SK-N-SH treated with all-trans-retinoic acid at 6 μM for 48 hours (cell line): ENCODE measurements at places on chromosomes 4 and X.

DNA sequence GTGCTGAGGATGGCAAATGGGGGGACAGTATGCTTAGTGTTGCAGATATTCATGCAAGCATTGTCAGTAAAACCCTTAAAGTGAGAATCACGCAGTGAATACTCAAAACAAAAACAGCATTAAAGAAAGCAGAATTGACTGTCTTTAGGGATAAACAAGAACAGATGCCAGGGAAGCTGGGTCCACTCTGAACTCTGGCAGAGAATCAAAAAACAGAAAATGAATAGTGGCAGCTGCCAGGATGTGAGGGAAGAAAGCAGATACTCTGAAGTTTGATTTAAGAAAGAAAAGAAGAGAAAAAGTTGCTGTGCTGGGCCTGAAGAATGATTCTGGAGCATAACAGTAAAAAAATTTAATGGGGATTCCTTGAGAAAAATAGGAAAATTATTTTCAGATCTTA, 131.5 kb downstream of the GABRA2 start:
- ATAC-seq, result no peak

DNA sequence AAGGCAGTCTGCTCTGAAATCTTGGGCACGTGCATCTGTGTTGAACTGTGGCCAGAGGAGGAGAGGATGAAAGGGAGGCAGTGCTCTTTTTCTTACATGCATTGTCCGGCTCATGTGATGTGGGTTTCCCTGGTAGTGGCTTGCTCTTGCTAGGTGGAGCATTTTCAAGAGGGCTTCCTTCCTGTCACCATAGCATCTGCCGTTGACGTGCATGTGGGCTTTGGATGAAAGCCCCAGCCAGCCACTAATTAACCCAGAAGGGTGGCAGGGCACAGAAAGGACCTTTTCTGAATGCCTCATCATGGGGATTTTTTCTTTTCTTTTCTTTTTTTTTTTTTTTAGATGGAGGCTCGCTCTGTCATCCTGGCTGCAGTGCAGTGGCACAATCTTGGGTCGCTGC, 121.3 kb downstream of the GPR143 start:
- no peak for ATAC-seq

DNA sequence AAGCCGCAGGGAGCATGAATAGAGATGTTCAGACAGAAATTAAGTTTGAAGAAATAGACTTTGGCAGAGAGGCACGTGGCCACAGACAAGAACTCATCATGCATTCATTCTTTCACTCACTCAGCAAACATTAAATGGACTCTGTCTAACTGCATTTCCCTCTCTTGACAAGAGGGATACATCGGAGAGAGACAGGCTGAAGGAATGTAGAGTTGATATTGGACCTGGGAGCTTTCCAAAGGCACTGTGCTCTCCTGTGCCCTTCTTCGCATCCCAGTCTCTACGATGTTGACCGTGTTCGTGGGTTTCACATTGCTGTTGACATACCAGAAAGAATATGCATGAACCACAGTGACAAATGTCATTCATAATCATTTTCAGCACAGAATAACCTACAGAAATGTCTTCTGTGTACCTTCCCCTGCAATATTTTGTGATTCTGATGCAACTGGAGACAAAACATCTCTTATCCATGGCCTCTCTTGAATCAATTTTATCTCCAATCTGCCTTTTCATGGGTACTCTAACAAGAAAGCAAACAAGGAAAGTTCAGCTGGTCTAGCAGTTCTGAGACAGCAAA, 34.7 kb upstream of the CD99 start:
- ATAC-seq, result no peak

DNA sequence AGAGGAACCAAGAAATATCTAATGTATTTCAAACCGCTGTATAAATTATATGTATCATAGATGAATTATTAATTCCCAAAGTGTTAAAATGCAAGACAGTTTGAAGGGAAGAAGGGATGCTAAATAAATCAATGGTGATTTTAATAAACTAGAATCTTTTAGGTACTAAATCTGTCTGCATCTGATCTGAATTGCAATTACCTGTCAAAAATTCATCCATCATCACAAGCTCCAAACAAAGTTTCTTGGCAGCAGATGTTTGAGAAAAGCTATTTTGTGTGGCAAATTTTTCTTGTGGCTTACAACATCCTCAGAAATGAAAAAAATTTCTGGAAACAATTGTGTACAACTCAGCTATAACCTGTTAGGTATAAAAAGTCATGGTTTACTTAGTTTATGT, 816.0 kb upstream of the NDST4 start:
- ATAC-seq, result no peak

DNA sequence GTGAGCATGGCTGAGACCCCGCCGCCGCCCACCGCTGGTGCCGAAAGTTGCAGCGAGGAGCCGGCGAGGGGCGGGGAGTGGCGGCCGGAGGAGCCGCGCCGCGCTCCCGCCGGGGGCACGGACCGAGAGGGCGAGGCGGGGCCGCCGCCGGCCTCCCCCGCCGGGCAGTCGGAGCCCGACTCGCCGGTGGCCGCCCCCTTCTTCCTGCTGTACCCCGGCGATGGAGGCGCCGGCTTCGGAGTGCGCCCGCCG, 16.5 kb downstream of the UTP3 start:
- ATAC-seq, result peak; percentile 34

- ATAC-seq, result peak; percentile 73
Observed at GRCh38 chrX:134604701-134605311, 53.5 kb downstream of the PLAC1 start.

DNA sequence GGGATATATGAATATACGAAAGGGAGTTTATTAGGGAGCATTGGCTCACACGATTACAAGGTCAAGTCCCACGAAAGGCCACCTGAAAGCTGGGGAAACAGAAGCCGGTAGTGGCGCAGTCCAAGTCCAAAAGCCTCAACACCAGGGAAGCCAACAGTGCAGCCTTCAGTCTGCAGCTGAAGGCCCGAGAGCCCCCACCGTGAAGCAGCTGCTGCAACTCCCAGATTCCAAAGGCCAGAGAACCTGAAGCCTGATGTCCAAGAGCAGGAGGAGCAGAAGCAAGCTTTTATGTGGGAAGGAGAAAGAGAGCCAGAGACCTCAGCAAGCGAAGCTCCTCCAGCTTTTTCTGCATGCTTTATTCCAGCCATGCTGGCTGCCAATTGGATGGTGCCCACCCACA, 275.8 kb downstream of the PTTG2 start:
- ATAC-seq, result no peak

- no peak for ATAC-seq
Observed at GRCh38 chr4:108031427-108032083, 41.9 kb downstream of the HADH start.

DNA sequence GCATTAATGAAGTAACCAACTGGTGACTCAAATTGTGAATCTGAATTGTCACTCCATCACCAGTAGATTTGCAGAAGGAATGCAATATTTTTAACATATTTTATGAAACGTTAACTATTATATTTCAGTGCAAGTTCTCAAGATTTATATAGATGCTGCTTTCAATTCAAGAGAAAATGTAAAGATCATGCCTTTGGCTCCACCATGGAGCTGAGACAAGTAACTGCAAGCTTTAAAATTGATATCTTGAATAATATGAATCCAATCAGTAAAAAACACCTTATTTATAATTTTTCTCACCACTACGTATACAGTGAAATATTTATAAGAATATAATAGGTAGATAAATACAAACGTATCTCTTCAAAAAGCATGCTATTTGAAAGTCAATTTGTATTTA, 27.8 kb upstream of the GALNTL6 start:
- no peak for ATAC-seq

DNA sequence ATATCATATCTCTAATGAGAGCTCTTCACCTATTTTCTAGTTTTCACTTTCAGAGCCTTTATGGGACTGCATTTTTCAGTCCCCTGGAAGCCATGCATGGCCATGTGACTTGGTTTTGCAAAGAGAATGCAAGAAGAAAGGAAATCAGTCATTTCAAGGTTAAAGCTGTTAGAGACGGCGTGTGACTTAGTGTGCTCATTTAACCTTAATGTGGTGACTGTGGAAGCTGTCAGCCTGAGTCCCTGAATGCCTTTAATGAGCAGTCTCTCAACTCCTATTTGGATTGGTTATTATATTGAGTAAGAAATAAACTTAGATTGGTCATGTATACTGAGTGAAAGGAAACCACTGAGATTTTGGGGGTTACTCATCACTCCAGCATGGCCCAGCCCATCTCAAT, 212.7 kb downstream of the KCNIP4 start:
- no peak for ATAC-seq

GRCh38 chr4:140249351-140249750, 95.4 kb upstream of the MAML3 start:
- ATAC-seq, result no peak

GRCh38 chr4:48102303-48102702, 31.7 kb downstream of the TXK start:
- ATAC-seq, result no peak

DNA sequence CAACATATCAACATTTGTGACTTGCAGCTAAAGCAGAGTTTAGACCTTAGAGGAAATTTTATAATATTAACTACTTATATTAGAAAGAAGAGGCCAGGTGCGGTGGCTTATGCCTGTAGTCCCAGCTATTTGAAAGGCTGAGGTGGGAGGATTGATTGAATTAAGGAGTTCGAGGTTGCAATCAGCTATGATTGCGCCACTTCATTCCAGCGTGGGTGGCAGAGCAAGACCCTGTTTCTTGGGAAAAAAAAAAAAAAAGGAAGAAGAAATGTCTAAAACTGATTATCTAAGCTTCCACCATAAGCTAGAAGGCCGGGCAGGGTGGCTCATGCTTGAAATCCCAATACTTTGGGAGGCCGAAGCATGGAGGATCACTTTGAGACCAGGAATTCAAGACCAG, 42.0 kb upstream of the USP9X start:
- no peak for ATAC-seq

DNA sequence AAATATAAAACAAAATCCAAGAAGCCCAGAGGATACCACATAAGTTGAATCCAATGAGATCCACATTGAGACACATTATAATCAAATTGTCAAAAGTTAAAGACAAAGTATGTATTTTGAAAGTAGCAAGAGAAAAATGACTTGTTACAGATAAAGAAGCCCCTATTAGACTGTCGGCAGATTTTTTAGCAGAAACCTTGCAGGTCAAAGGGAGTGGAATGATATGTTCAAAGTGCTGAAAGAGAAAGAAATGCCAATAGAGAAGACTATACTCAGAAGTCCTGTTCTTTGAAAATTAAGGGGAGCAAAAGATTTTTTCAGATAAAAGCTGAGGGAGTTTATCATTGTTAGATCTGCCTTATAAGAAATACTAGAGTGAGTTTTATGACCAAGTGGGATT, 148.9 kb upstream of the EPHA5 start:
- no peak for ATAC-seq

DNA sequence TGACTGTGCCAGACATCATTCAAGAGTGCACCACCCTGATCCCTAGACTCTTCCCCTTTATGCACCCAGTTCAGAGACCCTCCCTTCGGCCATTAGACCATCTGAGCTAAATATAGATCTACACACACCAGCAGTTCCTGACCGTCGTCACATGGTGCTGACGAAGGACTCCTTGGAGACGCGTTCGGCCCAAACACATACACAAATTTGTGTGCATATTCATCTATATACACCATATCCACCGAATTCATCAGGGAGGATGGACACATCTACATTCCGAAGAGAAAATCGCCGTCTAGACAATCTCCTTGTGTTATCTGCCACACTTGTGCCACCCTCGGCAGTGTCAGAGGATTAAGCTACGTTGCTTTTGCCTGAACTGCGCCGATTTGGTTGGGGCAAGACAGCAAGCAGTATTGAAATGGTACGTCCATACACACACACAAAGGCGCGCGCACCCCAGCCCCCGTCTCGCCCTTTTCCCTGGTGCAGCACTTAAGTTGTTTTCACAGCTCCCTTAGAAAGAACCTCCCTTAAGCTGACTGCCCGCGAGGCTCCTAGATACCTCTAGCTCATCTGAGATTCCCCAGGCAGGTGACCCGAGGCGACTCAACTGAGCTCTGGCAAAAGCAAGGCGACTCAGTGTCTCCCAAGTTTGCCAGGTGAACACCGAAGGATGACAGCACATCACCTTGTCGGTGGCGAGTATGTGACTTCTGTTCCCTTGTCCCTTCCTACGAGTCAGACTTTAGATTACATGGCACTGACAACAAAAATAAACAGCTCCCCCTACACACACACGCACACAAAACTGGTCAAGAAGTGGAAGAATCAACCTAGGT, 1.0 kb downstream of the RASGEF1B start:
- no peak for ATAC-seq

GRCh38 chr4:120731561-120731960, 191.0 kb downstream of the PRDM5 start:
- ATAC-seq, result no peak
